CD14-positive monocyte (primary cell): ENCODE measurements at places on chromosomes 12 and 14.
A peak's percentile ranks its signal among the peaks of the same experiment; 100 is the strongest.

DNA sequence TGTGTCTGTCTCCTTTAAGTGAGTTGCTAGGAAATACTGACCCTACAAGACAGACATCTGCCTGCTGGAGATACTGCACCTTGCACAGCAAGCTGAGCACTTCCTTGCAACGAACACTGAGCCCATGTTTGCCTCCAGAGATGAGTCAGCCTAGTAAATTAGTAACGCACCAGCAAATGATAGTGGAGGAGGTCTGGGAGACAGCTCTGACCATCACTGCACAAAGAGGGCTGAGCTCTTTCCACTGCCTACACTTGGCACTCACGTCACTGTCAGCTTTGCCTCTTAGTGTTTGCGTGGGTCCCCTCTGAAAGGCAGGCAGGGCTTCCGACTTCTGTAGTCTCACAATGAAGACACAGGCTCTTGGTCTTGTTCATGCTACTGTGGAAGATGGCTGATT lies 109.0 kb downstream of the APAF1 start:
- no peak for DNase-seq

DNA sequence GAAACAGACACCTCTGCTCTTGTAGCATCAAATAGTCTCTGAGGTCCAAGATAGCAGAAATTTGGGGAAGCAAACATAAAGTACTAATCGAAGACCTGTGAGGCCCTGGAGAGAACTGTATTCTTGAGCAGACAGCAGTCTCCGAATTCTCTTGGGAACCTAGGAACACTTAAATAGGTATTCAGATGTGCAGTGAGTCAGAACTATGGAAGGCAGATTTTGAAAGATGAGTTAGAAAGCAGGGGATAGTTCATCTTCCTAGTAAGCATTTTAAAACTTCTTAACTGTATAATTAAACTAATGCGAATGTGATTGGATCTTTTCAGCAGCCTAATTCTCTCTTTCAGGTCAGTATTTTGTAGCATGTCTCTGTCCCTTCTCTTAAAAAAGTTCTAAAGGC lies 30.6 kb downstream of the NAA30 start:
- DNase-seq, result no peak

GRCh38 chr12:117603316-117604113 lies 242.1 kb upstream of the NOS1 start:
- no peak for DNase-seq

GRCh38 chr14:97329701-97330100 lies 532.5 kb downstream of the VRK1 start:
- no peak for DNase-seq

GRCh38 chr14:91303091-91303923 lies 58.8 kb upstream of the GPR68 start:
- peak; percentile 7 for DNase-seq

DNA sequence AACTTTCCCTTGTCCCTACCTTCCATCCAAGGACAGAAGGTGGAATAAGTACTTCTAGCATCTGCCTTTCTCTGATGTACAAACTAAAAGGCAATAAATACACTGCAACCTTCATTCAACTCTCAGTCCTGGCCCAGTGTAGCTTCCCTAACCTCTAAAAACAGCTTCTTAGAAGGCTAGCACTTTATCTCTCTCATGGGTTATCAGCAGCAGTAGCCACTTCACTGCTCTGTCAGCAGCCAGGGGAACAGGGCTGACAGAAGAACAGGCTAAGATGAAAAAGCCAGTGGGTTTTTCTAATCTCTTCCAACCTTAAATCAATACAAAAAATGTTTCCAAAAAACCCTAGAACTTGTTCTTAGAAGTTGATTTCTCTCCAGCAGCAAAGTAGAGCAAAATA lies 13.2 kb downstream of the BAZ2A start:
- no peak for DNase-seq

GRCh38 chr12:99053616-99054362 lies 408.7 kb downstream of the APAF1 start:
- DNase-seq, result no peak

- DNase-seq, result no peak
Measured at GRCh38 chr12:8081251-8081920, 688 bp upstream of the NECAP1 start.
